NCI-H2171 treated with DMSO at 0.1 percent for 48 hours (cell line): ENCODE measurements at places on chromosomes 2 and 18.

DNA sequence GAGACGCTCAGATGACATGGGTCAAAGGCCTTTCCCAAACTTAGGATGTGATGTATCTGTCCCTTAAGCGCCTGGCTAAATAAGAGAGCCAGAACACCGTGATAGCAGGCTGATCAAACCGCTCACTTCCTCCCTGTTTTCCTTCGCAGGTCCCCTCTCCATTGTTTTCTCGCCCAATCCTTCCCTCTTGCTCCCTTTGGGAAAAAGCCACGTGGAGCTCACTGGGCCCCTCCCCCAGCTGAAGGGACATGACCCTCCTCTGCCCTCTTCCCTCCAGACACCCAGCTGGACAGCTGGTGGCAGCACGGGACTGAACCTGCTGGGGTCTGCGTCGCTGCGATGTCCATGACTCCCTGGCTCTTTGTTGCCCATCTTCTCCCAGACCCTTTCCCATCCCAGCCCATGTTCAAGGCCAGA is 201.7 kb downstream of the TNS1 start:
- no peak for DNase-seq

DNA sequence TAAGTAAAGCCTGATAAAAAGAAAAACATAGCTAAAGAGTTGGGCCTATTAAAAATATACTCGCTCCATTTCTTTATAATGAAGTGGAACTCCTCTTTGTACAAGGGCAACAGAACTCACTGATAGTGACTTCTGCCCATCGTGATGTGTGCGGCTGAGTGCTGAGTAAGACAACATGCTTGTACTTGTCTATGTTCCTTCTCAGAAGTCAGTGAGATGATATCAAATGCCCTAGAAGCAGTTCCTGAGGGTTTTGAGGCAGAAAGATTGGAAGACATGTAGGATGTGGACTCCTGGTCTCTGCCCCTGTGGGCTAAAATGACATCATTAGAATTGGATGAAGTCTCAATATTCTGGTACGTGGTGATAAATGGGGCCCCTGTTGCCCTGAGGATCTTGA is 73.8 kb downstream of the USP40 start:
- no peak for DNase-seq

DNA sequence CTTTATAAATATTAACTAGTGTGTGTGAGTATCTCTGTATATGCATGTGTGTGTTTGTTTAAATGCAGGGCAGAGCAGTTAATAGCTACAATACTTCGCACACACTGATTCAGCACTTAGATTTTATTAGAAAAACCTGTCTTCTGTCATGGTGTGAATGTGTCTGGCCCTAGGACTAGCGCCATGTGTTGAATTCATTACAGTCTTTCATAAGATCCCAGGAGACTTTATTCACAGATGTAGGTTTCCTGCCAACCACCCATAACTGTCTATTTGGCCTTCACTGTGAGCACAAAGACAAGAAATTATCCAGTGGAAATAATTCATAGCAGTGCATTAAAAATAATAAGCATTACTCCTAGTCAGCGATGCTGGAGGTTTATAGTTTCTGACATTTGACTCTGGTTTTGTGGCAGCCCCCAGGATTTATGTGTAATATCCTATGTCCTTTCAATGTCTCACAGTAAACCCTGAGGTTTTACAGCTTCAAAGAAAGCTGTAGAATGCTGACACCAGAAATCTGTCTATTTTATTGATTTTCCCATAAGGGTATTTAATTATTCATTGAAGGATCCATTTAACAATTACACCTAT is 93.9 kb downstream of the ZNF804A start:
- DNase-seq, result peak; percentile 96

DNA sequence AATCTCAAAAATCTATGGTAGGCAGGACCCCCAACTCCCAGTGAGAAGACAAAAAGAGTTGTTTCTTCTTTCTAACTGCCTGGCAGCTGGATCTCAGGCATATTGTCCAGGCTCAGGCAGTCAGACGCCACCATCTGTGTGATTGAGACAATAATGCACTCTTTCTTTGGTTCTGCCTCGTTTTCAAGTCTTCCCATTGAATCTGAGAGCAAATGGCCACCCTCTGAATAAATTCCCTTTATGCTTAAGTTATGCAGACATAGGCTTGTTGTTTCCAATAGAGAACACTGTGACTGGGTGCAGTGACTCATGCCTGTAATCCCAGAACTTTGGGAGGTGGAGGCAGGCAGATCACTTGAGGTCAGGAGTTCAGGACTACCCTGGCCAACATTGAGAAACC is 15.3 kb upstream of the CD207 start:
- no peak for DNase-seq

DNA sequence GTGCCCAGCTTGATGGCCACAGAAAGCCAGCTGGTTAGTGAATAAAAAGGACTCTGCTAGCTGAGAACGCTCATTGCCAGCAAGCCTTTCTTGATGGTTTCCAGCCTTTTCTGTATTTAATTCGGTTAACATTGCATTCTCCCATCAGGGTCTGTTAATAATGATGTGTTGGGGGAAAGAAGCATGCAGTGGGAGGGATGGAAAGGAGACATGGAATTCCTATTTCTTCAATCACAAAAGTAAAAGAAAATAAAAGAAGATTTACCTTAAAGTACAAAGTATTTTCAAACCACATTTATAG is 141.9 kb upstream of the RBBP8 start:
- no peak for DNase-seq

- DNase-seq, result no peak
These were observed 109.2 kb upstream of the CHRNA1 start for GRCh38 chr2:174873471-174873870.

DNA sequence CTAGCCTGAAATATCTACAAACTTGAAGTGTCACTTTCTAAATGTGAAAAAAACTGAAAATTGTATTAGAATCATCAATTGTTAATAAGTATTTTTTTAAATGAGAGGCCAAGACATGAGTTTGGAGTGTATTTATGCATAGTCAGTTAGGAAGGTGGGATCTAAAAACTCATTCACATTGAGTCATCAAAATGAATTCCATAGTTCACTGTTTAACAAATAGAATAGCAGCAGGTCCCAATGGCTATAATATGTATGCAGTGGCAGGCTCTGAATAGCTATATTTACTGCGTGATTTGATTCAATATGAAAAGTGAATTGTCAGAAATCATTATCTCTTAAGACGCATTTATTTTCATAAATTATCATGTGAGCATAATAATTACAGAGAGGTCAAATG is 256.1 kb downstream of the ZNF385B start:
- no peak for DNase-seq

DNA sequence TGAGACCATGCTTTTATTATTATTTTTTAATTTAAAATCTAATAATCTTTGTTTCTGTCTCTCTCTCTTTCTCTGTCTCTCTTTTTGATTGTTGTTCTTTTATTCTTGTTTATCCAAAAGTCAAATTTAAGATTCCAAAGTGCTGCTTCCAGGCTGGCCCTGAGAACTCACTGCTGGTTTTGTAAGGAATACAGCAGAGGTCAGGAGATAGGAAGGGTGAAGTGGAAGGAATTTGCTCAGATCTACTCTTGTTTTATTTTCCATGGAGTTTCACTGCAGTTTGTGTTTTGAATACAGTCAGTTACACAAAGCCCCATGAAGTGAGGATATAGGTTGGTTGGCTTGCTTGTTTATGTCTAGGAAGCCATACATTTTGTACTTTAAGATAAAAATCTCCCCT is 168.1 kb downstream of the MIB1 start:
- no peak for DNase-seq

- no peak for DNase-seq
These were observed 37.6 kb upstream of the GPR17 start for GRCh38 chr2:127608061-127609030.

GRCh38 chr2:197852108-197852507 is 47.7 kb downstream of the PLCL1 start:
- no peak for DNase-seq

GRCh38 chr2:50858156-50858555 is 173.8 kb downstream of the NRXN1 start:
- DNase-seq, result peak; percentile 61

- DNase-seq, result no peak
These were observed 39.6 kb downstream of the ZFP36L2 start for GRCh38 chr2:43186679-43187374.

DNA sequence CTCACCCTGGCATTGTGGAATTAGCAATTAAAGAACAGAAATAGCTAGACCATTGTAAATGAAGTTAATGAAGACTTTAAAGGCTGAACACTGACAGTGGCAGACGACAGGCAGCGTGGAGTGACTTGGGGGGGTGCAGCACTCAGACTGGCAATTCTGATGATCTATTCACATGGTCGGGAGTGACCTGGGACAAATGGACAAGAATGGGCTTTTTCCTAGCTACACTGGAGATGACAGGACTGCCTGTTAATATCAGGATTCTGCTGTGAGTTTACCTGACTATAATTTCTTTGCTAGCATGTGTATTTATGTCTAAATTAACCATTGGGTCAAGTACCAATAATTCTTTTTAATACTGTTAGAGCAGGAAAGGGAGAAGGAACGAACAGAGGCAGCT is 199.6 kb downstream of the FBXO15 start:
- DNase-seq, result no peak

DNA sequence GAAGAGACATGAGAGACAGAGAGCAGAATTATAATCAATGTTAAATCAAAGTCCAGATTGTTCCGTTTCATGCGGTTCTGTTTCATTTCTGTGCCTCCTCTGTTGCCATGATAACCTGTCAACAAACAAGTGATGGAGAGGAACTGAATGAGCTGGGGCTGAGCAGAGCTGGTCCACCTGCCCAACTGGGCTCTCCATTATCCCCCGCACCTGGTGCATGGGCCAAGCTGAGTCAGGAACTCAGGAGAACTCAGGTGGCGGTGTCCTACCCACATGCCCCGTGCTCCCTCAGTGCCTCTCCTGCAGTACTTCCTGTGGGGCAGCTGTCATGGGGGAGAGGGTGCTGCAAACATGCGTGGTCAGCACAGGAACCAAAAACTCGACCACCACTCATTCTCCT is 178.8 kb downstream of the TTC32 start:
- no peak for DNase-seq

GRCh38 chr2:76700894-76701293 is 821.3 kb downstream of the LRRTM4 start:
- DNase-seq, result no peak

DNA sequence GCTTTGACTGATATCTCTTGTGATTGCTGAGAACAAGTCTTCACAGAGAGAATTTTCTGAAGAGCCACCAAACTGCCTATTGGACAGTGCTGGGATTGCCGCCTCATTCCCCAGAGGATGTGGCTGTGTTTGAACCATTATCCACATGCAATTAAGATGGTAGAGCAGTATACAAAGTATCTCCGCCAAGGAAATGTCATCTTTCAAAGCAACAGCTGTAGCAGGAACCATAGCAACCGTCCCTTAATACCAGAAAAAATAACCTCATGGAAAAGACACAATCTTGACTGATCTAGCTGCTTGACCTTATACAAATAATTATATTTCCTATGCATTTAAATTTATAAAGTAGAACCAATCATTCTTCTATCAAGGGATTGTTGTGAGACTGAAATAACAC is 772.6 kb upstream of the FAM98A start:
- no peak for DNase-seq

DNA sequence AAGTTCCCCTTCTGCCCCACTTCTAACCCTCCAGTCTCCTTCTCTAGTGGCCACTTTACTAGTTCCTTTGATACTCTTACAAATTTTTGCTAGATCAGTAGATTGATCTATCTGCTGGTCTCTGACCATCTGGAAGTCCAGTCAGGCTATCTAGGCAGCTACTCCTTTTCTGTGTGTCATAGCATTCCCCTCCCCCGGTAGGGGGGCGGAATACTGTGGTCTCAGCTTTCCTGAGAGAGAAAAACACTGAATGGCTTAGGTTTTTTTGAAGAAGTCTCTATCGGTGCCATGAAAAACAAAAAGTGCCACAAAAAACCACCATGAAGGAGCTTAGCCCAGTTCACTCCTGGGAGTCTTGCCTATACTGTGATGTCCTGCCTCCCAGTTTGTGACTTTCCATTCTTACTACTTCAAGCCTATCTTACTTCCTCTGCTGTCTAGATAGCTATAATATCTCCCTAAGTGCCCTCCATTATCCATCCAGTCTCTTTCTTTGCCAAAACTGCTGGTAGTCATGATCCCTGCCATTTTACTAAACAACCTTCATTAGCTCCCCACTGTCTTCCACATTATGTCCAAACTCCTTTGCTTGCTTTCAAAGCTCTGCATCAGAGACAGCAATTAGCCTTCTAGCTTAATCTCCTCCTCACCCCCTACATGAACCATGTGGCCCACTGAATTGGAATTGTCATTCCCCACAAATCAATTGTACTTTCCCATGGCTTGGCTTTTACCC is 29.9 kb downstream of the TPGS2 start:
- DNase-seq, result no peak

GRCh38 chr2:205733648-205734047 is 51.3 kb downstream of the NRP2 start:
- DNase-seq, result peak; percentile 59

GRCh38 chr2:219531639-219532377 is 11.8 kb downstream of the CHPF start:
- DNase-seq, result no peak

- DNase-seq, result no peak
These were observed 300.1 kb upstream of the DDX18 start for GRCh38 chr2:117514371-117514770.

- DNase-seq, result no peak
These were observed 66.4 kb upstream of the RAB6C start for GRCh38 chr2:129912871-129913694.

- no peak for DNase-seq
These were observed 60.5 kb downstream of the NCAPH start for GRCh38 chr2:96396095-96396494.

- DNase-seq, result no peak
These were observed 61.7 kb downstream of the EML4 start for GRCh38 chr2:42230891-42231290.

DNA sequence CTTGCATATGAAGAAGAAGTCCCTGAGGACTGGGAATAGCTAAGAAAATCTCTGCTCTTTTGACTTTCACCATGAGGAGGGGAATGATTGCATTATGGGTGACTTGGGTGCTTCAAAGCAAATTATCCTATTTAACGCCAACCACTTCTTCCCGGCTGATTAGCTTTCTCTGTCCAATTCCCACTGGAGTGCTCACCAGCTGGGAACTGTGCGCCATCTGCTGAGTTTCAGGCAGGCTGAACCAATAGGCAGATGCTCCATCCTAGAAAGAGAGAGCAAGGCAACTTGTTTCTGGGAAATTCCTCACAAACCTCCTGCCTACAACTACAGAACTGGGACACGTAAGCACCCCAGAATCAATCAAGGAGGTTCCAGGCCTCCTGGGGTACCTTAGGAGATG is 49.4 kb downstream of the POLE4 start:
- DNase-seq, result peak; percentile 96

GRCh38 chr18:23415515-23415914 is 37.6 kb upstream of the RIOK3 start:
- no peak for DNase-seq

DNA sequence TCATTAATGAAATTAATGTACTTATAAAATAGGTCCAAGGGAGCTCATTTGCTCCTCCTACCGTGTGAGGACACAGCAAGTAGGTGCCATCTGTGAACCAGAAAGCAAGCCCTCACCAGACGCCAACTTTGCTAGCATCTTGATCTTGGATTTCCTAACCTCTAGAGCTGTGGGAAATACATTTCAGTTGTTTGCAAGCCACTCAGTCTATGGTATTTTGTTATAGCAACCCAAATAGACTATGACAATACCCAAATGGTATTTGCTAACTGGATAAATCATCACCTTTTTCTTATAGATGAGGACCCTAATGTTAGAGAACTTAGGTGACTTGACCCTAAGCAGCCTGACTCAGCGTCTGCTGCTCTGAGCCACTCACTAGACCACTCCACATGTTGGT is 379.6 kb downstream of the HRH4 start:
- no peak for DNase-seq

- DNase-seq, result no peak
These were observed 78.4 kb downstream of the KANSL1L start for GRCh38 chr2:210092791-210093190.
